ENCODE measurements at places on chromosomes 11 and 22.

DNA sequence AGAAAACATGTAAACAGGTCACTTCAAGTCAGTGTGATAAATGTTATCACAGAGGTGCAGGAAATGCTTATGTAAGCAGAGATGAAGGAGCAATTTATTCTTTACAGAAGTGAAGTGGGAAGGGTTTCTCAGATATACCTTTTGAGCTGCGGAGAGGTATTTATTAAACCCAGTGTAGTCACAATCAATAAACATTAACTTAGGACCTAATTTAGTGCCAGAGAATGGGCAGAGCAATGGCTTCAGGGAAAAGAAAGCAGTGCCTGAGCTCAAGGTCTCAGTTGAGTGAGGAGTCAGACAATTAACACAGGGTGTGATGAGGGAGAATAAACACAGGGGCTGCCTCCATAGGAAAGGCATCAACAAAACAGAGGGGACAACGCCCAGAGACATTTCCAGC, 1.9 kb downstream of the MS4A5 start:
- no peak for DNase-seq

- DNase-seq = no peak
Observed at GRCh38 chr11:69316956-69317355, 23.0 kb downstream of the MYEOV start.

GRCh38 chr22:17810570-17811116, 36.4 kb upstream of the BID start:
- DNase-seq = no peak

DNA sequence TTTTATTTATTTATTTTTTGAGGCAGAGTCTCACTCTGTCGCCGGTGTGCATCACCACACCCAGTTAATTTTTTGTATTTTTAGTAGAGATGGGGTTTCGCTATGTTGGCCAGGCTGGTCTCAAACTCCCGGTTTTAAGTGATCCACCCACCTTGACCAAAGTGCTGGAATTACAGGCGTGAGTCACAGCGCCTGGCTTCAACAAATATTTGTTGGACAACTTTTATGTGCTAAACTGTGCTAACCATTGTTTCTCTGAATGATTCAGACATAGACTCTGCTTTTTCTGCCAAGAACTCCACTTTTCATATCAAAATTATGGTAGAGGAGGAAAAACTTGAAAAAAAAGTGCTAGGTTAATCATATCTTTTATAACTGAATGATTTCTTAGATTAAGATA, 36.3 kb downstream of the MMP7 start:
- no peak for DNase-seq

DNA sequence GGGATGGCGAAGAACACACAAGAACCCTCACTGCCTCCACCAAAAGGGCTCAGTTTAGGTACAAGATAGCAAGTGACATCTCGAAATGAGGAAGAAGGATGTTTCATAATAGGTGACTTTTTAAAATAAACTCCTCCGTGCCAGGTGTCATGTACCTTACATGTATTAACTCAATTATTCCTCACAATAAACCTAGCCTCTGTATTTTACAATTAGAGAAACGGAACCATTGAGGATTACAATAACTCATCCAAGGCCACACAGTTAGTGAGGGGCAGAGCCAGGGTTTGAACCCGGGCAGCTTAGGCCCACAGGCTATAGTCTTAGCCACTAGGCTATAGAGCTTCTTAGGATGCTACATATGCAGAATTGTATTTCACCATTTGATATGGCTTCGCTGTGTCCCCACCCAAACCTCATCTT, 965 bp upstream of the PAMR1 start:
- DNase-seq = no peak

DNA sequence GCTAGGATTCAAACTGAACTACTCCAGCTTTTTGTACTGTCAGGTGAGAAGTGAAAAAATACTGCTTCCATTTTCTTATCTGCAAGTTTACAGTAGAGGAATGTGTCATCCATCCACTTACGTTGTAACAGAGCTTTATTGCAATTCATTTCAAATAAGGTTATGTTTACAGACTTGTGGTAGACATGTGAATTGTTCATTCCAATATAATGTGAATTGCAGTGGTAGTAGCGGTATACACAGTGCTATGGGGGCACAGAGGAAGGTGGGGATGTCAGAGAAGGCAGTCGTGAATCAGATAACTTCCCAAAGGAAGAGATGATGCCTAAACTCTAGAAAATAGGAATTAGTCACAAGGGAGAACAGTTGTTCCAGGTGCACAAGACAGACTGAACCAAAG, 42.5 kb downstream of the CEP57 start:
- no peak for DNase-seq

- no peak for DNase-seq
Observed at GRCh38 chr22:44538051-44538450, 40.0 kb upstream of the RTL6 start.

GRCh38 chr11:2584434-2584811, 115.4 kb downstream of the KCNQ1OT1 start:
- no peak for DNase-seq

GRCh38 chr22:46432164-46433068, 96.9 kb downstream of the TRMU start:
- DNase-seq = no peak

DNA sequence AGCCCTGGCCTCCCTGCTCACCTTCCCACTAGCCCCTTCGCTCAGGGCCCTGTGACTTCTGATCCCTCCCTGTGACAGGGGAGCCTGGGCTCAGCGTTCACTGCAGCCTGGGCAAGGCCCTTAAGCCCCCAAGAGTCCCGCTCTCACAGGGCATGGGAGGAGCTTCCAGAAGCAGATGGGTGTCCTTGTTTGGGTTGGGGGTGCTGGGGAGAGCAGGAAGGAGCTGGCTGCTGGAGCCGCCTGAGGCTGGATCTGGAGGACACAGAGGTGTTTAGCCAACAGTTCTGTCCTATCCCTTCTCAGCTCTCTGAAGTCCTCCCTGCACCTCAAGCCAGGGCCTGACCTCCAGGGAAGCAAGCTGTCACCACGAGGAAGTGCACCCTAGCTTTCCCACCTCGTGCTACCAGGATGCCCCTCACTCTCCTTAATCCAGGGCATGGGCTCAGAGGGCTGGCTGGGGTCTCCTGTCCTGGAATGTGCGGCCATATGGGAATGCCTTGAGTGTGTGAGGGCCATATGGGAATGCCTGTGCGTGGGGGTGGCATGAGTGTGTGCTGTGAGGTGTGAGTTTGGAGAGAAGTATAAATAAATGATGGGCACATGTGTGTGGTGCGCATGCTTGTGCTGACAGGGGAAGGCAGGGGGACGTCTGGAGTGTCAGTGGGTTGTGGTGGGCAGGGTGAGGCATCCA, 25.0 kb upstream of the TUB start:
- DNase-seq = no peak

DNA sequence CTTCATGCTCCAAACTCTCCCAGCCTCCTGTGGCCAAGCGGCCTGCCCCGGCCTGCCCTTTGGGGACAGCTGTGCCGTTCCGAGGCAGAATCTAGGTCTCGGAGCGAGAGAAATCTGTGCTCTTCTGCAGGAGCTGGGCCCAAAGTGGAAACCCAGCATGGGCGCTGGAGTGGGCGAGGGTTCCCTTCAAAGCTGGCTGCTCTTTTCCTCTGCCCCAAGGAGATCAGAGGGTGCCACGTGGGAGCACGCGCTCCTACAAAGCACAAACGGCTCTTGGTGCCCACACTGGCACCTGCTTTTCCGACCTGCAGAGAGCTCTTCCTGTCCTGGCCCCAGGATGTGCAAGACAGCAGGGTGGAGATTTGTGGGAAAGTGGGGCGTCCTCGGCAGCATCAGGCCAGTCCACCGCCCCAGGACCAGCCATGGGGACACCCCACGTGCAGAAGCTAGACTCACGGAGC, 6.9 kb downstream of the OSBPL5 start:
- no peak for DNase-seq

DNA sequence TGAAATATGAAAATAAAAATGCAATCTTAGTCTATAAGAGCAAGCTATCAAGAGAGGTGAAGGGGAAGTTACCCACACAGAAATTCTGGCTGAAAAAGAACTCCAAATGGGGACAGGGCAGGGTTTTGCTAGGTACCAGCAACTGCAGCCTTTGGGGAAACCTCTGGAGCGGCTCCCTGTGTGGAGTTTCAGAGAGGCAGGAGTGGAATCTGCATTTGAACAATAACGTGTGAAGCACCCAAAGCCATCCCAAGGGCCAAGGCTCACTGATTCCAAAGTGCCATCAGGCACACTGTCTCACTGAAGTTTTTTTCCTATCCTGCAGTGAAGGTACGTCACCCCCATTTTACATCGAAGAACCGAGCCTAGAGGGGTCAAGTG, 87.8 kb downstream of the KCNC1 start:
- no peak for DNase-seq

GRCh38 chr22:32729412-32729811, 72.1 kb upstream of the TIMP3 start:
- no peak for DNase-seq
